ENCODE measurements at places on chromosomes 5 and 9.

GRCh38 chr9:93093877-93094657 is 1.9 kb upstream of the CARD19 start:
- no peak for DNase-seq

DNA sequence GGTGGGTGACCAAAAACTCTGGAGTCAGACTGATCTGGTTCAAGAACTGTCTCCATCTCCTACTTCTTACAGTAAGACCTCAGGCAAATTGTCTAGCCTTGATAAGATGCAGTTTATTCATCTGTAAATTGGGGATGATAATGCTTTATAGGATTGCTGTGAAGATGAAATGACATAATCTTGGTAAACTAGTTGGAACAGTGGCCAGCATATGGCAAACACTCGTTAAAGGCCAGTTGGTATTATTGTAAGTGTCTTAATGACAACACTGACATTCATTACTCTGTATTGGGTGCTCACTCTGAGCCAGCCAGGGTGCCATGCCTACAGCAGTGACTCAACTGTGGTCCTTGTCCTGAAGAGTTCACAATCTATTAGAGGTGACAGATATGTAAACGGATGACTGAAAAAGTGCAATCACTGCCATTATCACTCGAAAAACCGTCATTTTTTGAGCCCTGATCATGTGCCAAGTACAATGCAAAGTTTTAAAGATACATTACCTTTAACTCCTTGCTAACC is 84.9 kb upstream of the HSPA9 start:
- DNase-seq = no peak

GRCh38 chr9:92293075-92293354 is 482 bp downstream of the IARS1 start:
- DNase-seq = no peak

GRCh38 chr5:9324348-9325077 is 221.4 kb downstream of the SEMA5A start:
- DNase-seq = no peak

GRCh38 chr9:76534026-76534425 is 75.0 kb downstream of the GCNT1 start:
- no peak for DNase-seq

DNA sequence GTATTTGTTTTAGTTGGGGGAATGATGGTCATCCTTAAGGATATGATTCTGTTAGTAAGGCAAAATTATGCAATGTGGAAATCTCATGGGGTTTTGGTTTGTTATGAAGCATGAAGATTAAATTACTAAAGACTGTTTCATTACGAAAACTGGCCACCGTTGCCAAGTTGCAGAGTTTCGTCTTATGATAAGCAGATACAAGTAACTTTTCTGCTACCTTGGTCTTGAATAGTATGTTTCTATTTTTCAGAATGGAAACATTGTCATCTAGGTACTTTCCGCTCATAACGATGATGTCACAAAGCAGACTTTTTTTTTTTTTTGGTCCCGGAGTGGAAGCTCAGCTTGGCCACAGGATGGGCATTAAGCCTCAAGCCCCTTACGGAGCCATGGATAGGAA is 4.2 kb downstream of the CCNI2 start:
- no peak for DNase-seq

DNA sequence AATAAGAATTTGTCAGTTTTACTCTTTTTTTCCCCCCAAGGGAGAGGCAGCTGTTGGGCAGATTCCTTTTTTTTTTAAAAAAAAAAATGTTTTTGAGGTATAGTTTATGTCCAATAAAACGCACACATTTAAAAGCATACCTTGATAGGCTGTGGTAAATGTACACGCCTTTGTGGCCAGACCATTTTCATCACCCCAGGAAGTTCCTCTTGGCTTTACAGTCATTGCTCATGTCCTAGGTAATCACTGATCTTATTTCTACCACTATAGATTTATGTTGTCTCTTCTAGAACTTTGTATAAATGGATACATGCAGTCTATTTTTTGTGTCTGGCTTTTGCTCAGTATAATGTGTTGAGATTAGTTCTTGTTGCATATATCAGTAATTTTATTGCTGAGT is 9.8 kb downstream of the SUB1 start:
- no peak for DNase-seq

DNA sequence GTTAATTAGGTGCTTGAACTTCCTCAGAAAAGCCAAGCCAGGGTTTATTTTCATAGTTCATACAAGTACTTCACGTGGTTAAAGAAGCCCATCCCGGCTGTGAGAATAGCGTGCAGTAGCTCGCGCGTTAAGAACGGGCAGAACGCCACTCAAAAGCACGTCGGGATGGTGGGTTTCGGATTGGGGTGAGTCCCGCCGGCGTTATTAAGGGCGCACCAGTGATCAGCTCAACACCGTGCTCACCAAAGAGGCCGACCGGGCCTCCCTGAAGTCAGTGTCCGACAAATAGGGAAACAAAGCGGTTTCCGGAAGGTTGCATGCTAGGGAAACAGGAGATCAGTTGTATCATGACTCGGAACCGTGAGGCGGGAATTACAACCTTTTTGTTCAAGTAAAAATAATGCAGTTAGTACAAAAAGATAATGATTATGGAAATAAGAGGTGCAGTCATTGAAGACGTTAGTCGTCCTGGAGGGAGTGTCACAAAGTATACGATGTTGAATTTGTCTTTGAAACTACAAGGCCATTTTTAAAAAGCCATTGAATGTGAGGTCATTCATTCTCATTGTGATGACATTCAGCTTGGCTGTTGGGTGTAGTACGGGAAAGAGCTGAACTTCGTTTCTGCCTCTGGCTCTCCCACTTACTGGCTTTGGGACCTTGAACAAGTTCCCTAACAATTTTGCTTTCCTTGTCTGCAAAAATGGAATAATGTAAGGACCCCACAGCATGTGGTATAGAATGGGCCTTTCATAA is 992 bp downstream of the SETD9 start:
- DNase-seq = no peak

Data from H9 (cell line).